ENCODE measurements at places on chromosomes 3 and 15. TPM values are rescaled to one million over a fixed set of nuclear protein-coding genes. Genes with fewer than 3 reads are reported as not detected.

Gene KLHL25
- 3.0 TPM for total RNA-seq

Gene UCN2
- 1.9 TPM for total RNA-seq

Gene SYNPR
- not detected for total RNA-seq

Gene BCL2A1
- total RNA-seq, result not detected

Gene MAP6D1
- total RNA-seq, result 3.2 TPM

Gene MYD88
- 23.0 TPM for total RNA-seq

Gene SRGAP3
- 1.2 TPM for total RNA-seq

Gene PATL2
- not detected for total RNA-seq

Gene TMC3
- not detected for total RNA-seq

Gene A4GNT
- not detected for total RNA-seq

Gene RARRES1
- 36.8 TPM for total RNA-seq
